ENCODE measurements at places on chromosomes 1 and 21.
A peak's percentile ranks its signal among the peaks of the same experiment; 100 is the strongest.

DNA sequence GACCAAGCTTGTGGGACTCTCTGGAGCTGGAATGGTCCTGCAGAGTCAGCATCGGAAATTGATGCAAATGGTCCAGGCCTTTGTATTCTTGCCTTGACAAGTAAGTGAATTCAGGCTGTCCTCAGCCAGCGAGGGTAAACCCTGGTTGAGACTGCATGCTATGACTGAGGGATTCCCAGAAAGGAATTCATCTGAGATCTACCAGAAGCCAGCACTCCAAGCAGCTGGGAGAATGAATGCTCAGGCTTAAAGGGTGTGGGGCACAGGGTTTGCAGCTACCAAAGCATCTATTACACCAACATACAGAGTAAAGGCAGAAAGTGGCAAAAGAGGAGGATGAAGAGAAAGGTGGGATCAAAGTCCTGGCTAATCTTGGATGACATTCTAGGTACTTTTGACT lies 257.0 kb upstream of the LYPLAL1 start:
- no peak for DNase-seq

GRCh38 chr1:109754738-109755137 lies 9.0 kb downstream of the EPS8L3 start:
- DNase-seq, result peak; percentile 29

GRCh38 chr1:43214501-43215444 lies 42.6 kb downstream of the CFAP57 start:
- no peak for DNase-seq

- DNase-seq, result peak; percentile 36
These were observed 6.1 kb upstream of the MASP2 start for GRCh38 chr1:11052839-11053757.

DNA sequence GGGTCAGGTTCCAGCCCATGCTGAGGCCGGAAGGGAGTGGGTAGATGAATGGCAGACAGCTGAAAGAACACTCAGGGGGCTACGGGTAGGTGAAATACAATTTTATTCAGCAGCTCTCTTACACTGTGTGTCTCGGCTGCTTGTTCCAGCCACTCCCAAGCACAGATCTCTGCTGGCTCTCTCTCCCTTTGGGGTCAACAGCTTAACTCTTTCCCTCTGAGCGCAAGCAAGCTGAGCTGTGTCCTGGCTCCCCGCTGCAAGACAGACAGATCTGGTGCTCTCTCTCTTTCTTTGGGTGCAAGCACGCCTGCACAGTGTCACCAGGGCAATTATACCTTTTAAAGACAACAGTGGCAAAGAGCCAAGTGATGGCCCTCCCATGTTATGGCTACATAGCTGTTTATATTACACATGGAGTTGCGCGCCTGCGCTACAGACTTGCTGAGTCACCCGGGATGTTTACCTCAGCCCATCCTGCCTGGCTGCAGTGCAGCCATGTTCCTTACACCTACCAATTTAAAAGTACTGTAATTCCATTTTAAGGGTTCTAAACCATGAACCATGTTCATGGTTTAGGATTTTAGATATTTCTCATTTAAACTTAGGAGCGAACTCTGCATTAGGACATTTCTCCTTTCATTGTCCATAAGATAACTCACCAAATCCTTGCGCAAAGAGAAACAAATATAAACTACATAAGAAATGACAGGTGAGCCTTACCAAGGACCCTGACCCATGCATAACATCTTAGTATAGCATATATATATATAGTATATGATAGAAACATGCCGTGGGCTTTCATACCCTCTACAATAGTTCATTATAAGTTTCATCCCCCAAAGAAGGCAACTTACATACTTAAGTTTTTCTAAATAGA lies 396.5 kb downstream of the SMYD3 start:
- peak; percentile 64 for DNase-seq

- DNase-seq, result no peak
These were observed 437.9 kb downstream of the MATN1 start for GRCh38 chr1:30285501-30285932.

- DNase-seq, result no peak
These were observed 366.6 kb upstream of the NCAM2 start for GRCh38 chr21:20631633-20632032.

- DNase-seq, result no peak
These were observed 106.7 kb upstream of the GNG12 start for GRCh38 chr1:67939942-67940341.

DNA sequence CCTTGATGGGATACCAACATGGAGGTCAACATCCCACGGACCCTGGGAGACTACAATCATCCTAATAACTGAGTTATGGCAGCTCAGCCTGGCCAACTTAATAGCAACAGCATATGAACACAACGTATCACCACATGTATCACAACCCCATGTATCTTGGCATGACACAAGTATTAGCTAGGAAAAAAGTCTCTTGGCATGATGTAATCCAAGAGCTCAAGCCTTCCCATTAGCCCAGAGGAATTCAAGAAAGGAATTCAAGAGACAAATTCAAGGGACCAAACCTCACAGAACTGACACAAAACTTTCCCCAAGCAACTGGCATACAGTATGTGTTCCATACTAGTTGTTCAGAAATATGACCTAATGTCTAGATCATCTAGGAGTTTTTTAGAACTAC lies 100.9 kb upstream of the HMGB4 start:
- DNase-seq, result no peak

DNA sequence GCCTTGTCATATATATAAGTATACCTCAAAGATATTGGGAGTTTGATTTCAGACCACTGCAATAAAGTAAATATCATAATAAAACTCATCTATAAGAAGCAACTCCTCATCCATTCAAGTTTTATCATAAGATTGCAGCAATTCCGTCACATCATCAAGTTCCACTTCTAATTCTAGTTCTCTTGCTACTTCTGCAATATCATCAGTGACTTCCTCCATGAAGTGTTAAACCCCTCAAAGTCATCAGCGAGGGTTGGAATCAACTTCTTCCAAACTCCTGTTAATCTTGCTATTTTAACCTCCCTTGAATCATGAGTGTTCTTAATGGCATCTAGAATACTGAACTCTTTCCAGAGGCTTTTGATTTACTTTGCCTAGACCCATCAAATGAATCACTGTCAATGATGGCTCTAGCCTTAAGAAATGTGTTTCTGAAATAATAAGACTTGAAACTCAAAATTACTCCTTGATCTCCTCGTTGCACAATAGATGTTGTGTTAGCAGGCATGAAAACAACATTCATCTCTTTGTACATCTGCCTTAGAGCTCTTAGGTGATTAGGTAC lies 88.3 kb downstream of the RPE65 start:
- DNase-seq, result no peak

GRCh38 chr1:15207829-15208429 lies 39.1 kb upstream of the FHAD1 start:
- no peak for DNase-seq

DNA sequence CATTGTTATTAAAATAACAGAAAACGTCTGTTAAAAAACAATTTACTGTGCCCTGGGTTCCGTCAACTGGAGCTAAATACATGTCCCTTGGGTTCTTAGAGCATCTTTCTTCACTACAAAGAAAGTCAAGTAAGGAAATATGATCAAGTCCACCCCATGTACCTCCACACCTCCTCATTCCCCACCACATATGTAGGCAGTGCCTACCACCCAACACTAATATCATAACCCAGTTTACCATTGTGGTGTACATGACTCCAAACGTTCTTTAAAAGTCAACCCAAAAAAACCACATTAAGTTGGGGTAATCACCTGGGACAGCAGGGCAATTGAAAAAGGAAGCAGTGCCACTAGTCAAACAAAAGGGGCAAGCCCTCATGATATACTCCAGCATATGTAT lies 7.8 kb upstream of the LRRC52 start:
- DNase-seq, result no peak

DNA sequence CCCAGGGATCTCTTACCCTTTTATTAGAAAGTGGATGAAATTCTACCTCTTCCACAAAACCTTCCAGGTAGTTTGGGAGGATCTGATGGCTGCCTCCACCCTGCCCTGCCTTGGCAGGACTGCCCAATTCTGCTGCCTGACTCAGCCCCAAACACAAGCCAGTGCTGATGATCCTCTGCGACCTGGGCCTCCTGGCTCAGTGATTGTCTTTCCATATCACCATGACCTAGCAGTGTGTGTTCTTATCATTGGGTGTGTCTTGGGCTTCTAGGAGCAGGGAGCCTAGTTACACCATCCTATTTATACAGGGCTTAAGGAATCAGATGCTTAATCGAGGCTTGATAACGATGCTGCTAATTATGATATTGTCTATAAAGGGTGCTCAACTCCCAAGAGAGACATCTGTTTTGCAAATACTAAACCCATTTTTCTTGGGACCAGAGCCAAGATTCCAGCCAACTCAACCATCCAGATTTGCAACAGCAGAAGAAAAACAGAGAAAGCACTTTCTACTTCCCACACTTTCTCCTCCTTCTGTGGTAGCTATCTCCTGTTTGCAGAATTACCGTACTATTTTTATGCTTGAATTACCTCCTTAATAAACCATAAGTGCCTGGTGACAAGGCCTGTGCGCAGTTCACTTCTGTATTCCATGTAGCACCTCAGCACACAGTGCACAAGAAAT lies 36.5 kb upstream of the KIF21B start:
- no peak for DNase-seq

GRCh38 chr21:45534636-45535331 lies 7.5 kb downstream of the SLC19A1 start:
- DNase-seq, result peak; percentile 64

DNA sequence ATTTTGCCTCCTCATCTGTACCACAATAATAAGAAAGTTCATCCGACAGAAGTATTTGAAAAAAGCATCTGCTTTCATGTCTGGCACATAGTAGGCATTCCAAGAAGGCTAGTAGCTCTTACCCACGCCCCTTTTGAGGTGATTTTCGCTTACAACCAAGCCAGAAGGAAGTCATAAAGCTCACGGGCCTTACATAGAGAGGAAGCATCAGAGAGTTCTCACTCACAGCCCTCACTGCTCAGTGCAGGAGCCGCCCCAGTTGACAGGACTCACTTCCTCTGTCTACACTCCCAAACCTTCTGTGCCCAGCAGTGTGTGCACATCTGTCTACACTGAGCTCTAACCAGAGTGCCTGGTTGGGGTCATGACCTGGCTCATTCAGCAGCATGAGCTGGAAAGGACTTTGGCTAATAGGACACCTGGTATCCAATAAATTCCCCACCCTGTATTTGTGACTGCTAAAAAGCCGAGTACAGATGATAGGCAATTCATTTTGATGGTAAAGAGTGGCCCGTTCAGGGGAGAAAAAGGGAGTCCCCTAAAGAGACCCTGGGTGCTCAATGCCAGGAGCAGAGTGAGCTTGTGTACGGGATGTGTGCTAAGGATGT lies 36.8 kb upstream of the DUSP10 start:
- DNase-seq, result no peak

- no peak for DNase-seq
These were observed 158.4 kb downstream of the PTPRU start for GRCh38 chr1:29394521-29395225.

GRCh38 chr1:55210990-55211801 lies 4.0 kb downstream of the USP24 start:
- DNase-seq, result no peak

GRCh38 chr1:41508290-41508689 lies 23.8 kb upstream of the EDN2 start:
- no peak for DNase-seq

DNA sequence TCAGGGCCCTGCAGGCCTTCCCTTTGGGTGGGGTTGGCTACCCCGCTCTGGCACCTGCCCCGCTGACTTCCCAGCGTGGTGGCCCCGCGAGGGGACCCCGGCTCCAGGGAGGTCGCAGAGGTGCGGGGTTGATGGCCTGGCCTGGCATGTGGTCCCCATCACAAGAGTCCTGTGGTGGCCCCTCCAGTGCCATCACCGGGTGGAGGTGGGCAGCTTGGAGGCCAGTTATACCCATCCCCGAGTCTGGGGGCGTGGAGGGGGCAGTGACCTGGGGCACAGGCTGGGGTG lies 26.8 kb downstream of the PRMT2 start:
- DNase-seq, result no peak

GRCh38 chr1:12634156-12634555 lies 9.7 kb upstream of the AADACL4 start:
- DNase-seq, result peak; percentile 34

DNA sequence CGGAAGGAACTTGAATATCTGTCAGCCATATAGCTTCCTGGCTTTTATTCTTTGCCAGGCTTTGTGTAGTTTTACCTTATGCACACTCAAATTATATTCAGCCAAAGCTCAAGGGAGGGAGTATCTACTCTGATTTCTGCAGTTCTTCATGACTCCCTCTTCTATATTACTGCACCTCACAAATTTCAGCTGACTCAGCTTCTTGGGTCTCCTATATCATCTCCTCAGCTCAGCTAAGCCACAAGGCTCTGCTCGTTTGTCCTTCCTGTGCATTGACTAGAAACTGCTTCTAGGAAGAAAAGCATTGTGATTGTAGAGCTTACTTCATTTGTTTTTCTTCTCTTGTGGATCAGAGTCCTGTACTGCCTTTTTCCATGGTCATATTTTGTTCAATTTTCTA lies 37.4 kb downstream of the BTBD8 start:
- peak; percentile 7 for DNase-seq

DNA sequence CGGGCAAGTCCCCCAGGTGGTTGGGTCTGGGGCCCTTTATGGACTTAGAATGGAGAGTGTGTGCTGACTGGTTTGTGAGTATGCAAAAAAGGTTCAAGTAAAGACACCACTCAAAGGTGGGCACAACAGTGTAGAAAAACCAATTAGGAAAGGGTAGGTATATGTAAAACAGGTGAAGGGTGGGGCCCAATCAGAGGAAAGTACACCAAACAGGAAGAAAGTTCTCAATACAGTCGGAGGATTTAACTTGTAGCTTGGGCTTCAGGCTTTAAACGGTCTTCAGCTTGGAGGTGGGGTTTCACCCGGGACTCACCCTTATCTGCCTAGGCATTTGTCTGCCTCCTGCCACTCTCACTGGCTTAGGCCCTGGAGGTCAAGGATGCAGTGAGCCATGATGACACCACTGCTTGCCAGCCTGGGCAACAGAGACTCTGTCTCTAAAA lies 6.8 kb upstream of the PUM1 start:
- no peak for DNase-seq

- no peak for DNase-seq
These were observed 79.9 kb upstream of the LAMC2 start for GRCh38 chr1:183106166-183106565.

GRCh38 chr1:172959571-172959970 lies 91.2 kb downstream of the TNFSF18 start:
- no peak for DNase-seq

GRCh38 chr21:44765231-44766013 lies 36.2 kb downstream of the UBE2G2 start:
- peak; percentile 13 for DNase-seq

GRCh38 chr1:182794676-182795201 lies 5.2 kb downstream of the NPL start:
- no peak for DNase-seq

- no peak for DNase-seq
These were observed 69.9 kb upstream of the MARK1 start for GRCh38 chr1:220457957-220458609.
